ENCODE measurements at places on chromosomes 7 and 10.
A peak's percentile ranks its signal among the peaks of the same experiment; 100 is the strongest.

DNA sequence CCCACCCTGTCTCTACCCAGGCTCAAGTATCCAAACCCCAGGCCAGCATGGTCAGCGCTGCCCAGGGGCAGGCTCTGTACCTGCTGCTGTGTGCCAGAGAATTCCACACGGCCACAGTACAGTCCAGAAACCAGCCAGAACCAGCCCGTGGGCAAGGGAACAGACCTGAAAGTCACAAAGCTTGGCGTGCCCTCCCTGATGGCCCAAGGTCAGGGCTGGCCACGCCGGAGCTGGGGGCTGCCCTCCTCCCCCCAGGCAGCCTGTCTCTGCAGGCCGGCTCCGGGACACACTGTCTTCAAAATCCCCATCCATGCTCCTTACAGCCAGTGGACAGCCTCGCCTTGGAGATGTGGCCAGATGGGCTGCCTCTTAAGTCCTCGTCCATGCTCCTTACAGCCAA is 78.4 kb downstream of the CTBP2 start:
- DNase-seq, result no peak

DNA sequence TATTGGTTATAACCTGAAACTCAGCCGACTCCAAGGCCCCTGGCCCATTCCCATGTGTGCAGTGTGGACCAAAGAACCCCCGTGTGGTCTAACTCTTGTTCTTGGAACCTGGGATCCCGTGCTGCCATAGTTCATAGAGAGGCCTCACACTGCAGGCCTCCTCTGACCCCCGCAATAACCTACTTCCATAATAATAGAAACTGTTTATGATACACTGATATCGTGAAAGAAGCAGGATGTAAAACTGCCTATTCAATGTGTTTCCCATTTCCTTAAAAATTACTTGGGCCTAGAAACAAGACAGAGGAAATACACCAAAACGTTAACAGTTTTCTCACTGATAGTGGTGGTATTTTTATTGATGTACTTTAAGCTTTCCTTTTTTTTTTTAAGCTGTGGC is 109.2 kb upstream of the KDM7A start:
- no peak for DNase-seq

- DNase-seq, result no peak
These were observed 478.0 kb downstream of the KCNMA1 start for GRCh38 chr10:77159538-77160110.

DNA sequence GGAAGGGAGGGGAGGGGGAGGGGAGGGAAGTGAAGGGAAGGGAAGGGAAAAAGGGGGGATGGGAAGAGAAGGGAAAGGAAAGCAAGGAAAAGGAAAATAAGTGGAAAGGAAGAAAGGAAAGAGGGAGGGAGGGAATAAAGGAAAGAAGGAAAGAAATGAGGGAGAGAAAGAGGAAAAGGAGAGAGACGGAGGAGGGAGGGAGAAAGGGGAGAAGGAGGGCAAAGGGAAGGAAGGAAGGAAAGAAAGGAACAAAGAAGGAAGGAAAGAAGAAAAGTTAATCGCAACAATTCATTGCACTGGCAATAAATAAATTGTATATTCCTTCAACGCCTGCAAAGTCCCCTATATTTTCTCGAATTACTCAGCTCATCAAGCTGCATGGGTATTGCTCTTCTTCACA is 2.6 kb upstream of the VWC2 start:
- no peak for DNase-seq

DNA sequence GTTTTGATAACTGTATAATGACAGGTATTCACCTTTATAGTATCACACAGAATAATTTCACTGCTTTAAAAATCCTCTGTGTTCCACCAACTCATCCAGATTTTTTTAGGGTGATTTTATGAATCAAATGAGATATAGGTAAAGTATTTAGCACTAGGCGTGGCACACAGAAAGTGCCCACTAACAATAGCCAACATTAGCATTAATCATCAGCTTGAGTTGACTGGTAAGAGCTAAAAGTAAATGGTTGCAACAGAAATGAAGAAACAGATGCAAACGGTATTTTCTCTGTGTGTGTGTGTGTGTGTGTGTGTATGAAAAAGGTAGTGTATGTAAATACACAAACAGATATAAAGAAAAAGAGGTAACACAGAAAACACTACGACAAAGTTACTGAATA is 378.8 kb upstream of the ETV1 start:
- DNase-seq, result no peak

DNA sequence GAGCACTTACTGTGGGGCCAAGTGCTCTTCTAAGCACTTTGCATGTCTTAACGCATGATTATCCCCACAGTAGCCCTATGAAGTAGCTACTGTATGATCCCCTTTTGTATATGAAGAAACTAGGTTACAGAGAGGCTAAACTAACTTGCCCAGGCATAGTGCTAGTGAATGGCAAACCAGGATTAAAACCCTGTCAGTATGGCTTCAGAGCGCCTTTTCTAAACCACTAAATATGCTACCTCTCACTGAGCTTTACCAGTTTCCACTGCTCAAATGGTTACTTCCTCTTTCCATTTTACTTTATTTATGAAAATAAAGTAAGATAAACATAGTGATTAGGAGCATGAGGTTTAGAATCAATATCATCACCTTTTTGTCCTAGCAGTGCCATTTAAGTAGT is 73.6 kb downstream of the PODXL start:
- DNase-seq, result no peak

GRCh38 chr10:82041018-82041417 is 166.0 kb downstream of the NRG3 start:
- DNase-seq, result no peak

DNA sequence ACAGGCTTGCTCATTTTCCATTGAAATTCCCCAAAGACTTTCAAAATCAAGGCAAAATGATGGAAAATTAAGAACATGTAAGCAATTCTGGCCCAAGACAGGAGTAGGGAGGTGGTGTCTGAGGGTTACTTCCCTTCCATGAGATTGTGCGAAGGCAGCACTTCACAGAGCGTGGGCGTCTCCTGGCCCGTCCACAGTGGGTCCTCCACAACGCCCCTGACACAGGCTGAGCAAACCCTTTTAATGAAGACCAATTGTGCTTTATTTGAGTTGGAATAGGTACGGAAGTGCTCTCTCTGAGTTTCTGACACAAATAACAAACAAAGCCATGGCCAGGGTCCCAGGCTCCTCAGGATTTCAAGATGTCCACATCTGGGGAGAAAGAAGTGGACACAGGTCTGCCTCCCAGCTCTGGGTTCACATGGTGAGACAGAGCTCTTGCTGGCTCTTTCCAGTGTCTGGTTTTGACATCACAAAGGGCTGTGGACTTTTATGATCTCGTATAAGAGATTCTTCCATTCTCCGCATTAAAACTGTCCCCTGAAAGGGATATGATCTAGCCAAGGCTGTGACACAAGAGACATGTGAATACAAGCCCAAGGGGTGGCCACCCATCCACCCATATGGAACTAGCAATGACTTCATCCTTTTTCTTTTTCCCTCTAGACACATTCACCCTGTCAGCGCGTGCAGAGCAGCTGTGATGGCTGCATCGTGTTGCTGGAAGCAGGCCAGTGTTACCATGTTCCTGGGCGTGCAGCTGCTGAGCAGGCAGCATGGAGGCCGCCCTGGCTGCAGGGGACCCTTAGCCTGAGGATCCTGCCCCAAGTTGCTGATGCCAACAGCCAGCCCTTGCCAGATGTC is 145.6 kb downstream of the ADAM12 start:
- no peak for DNase-seq

- DNase-seq, result no peak
These were observed 58.4 kb upstream of the PCGF5 start for GRCh38 chr10:91162050-91162494.

DNA sequence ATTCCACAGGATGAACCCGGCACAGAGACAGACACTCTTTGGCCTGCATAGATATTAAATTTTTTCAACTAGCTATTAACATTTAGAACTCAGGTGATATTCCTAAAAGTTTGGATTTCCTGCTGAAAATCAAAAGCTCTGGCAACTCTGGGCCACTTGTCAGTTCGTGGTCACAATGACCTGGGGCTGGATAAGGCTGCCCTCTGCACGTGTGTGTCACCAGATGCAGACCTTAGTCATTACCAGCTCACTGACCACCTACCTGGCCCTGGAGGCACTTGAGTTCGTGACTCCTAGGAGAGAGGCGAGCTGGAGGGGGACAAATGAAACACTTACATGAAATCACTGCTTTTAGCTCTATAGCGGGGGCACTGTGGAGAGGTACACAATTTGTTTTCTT is 126.5 kb downstream of the HIPK2 start:
- no peak for DNase-seq

GRCh38 chr10:105253515-105254212 is 612.6 kb downstream of the SORCS3 start:
- DNase-seq, result no peak

DNA sequence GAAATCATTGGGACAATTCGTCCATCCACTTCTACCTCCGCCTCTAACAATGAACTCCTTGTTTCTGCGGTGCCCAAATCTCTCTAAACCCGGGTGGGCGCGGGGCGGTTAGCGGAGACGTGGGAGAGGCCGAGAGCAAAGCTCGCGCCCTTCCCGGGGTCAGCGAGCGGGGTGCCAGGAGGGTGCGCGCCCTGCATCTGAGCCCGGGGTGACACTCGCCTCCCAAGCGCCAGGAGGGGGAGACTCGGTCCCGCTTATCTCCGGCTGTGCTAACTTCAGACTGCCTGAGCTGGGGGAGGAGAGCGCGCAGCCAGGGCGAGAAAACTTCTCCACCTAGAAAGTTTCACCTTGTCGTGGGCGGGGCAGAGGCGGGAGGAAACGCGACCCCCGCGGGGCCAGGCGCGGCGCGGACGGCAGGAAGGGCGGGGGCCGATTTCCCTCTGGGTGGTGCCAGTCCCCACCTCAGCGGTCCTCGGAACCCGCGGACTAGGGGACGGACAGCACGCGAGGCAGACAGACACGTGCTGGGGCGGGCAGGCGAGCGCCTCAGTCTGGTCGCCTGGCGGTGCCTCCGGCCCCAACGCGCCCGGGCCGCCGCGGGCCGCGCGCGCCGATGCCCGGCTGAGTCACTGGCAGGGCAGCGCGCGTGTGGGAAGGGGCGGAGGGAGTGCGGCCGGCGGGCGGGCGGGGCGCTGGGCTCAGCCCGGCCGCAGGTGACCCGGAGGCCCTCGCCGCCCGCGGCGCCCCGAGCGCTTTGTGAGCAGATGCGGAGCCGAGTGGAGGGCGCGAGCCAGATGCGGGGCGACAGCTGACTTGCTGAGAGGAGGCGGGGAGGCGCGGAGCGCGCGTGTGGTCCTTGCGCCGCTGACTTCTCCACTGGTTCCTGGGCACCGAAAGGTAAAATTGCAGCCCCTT is at the start of gene MET:
MET (plus strand) TSS at position 516 of the 915 bp plus-strand sequence. CDS start 26,889 bp downstream, outside the sequence.
- peak; percentile 6 for DNase-seq

- DNase-seq, result no peak
These were observed 32.8 kb upstream of the VIPR2 start for GRCh38 chr7:159177284-159177953.

DNA sequence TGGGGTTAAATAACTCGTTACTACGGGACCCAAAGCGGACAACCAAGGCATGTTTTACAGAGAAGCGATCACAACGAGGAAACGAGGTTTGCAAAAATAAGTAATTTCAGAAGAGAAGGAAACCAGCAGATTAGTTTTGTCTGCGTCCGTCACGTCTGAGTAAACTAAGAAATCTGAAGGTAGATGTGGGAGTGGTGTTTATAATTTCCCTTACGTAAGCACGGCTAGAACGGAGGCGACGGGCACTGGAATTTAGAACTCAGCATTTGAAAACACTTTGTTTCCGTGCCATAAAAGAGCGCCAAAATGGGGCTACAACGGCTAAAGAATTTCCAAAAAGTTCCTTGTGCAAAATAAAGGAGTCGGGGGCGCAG is 718 bp upstream of the UMAD1 start:
- DNase-seq, result peak; percentile 57

DNA sequence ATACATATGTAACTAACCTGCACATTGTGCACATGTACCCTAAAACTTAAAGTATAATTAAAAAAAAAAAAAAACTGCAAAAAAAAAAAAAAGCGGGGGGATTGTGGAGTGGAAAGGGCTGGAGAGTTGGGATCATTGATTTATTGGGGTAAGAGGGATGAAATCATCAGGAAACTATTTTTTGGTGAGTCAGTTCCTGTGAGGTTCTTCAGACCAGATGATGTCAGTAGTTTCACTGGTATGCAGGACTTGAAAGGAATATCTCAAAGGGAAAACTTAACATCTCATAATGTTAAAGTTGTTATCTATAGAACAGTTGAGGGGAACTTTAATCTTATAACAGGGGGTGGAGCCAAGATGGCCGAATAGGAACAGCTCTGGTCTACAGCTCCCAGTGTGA is 32.6 kb upstream of the TECTB start:
- no peak for DNase-seq

GRCh38 chr7:81611040-81611439 is 158.8 kb downstream of the HGF start:
- DNase-seq, result no peak

DNA sequence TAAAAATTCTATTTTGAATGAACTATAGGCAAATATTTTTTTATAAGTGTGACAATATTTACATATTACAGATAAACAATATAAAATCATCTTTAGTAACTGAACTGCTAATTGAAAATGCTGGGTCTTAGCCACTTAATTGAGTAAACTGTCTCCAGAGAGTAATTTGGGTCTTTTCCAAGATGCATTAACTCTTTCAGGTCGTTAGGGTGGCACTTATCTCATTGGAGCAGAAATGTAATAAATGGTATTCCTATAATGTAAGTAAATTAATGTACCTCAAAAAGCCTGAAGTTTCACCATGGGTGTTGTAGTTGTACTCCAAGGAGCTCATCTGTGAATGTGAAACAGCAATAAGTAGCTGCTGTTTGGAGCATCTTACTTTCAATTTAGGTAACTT is 208.5 kb downstream of the EXOC4 start:
- no peak for DNase-seq

- DNase-seq, result no peak
These were observed 70.1 kb downstream of the RNF133 start for GRCh38 chr7:122628651-122629411.

GRCh38 chr10:29805134-29805723 is 170.5 kb upstream of the SVIL start:
- DNase-seq, result no peak

DNA sequence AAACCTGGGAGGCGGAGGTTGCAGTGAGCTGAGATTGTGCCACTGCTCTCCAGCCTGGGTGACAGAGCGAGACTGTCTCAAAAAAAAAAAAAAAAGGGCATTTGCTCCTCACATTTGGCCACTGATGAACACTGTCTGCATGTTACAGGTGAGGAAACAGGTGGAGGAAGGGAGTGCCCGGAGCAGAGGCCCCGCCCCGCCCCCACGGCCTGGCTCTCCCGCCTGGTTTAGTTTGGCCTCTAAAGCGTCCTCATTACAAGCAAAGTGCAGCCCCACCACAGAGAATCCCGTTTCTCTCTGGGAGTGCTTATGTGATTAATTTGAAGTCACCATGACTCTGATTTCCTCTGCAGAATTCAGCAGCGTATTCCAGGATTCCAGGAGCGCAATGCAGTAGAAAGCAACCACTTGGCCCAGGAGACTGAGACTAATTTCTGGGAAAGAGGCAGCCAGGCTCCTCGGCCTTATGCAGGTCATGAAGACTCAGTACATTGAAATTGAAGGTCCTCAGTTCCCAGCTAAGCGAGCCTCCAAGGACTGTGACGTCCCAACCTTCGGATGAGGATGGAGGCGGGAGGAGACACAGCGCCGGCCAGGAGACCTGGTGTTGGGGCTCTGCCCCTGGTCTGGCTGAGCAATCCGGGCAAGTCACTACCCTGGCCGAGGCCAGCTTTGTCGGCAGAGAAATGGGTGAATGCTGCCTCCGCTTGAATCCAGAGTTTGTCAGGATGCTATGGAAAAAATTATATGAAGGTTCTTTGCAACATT is 44.7 kb downstream of the RBM17 start:
- DNase-seq, result no peak

GRCh38 chr10:8254350-8254749 is 199.9 kb downstream of the GATA3 start:
- DNase-seq, result no peak

All from cerebellar cortex (tissue), 1 donor.